ENCODE measurements at places on chromosomes 4 and X.

- DNase-seq = no peak
- no peak overlapping the region for H3K27ac ChIP-seq
- no peaks in the 10 kb centered on the region for H3K4me1 ChIP-seq
- no peak overlapping the region for H3K4me3 ChIP-seq
Observed at GRCh38 chrX:120408168-120408567, 46.3 kb downstream of the ATP1B4 start.

GRCh38 chrX:103918050-103918449 lies 44.4 kb upstream of the TMSB15B start:
- H3K4me3 ChIP-seq = peak overlapping the region; percentile 91
- no peaks in the 10 kb centered on the region for H3K27me3 ChIP-seq
- peak overlapping the region; percentile 96 for H3K27ac ChIP-seq

GRCh38 chrX:133335027-133335426 lies 80.3 kb downstream of the GPC4 start:
- no peaks in the 10 kb centered on the region for H3K36me3 ChIP-seq
- H3K27ac ChIP-seq = no peak overlapping the region
- DNase-seq = peak; percentile 20
- no peaks in the 10 kb centered on the region for H3K4me1 ChIP-seq
- no peak overlapping the region for H3K4me3 ChIP-seq

- H3K4me3 ChIP-seq = no peak overlapping the region
- no peak overlapping the region for H3K27ac ChIP-seq
- no peaks in the 10 kb centered on the region for H3K36me3 ChIP-seq
- no peak for DNase-seq
- H3K27me3 ChIP-seq = no peaks in the 10 kb centered on the region
- H3K4me1 ChIP-seq = no peaks in the 10 kb centered on the region
Observed at GRCh38 chr4:104063341-104063740, 343.6 kb upstream of the TACR3 start.

DNA sequence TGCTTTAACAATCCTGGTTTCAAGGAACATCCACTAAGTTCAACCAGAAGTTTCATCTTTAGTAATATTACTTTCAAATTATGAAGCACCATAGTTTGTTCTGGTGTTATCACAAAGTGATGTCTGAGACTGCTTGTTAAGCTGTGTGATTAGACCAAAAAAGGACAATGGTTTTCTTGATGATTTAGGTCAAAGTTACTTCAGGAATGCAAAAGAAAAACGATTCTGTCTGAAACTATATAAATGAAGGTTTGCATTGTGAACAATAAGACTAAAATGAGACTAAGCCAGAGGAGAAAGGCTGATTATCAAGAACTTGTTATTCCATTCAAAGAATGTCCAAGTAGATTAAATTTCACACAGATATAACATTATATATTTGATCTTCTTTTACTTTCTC lies 122.4 kb upstream of the ETNPPL start:
- peaks cover 4% of the 10 kb centered on the region for H3K4me1 ChIP-seq
- H3K4me3 ChIP-seq = no peak overlapping the region
- H3K36me3 ChIP-seq = no peaks in the 10 kb centered on the region
- H3K27ac ChIP-seq = no peak overlapping the region
- no peaks in the 10 kb centered on the region for H3K27me3 ChIP-seq
- no peak for DNase-seq

- peaks cover 3% of the 10 kb centered on the region for H3K4me1 ChIP-seq
- H3K27me3 ChIP-seq = no peaks in the 10 kb centered on the region
- H3K27ac ChIP-seq = no peak overlapping the region
- no peak overlapping the region for H3K4me3 ChIP-seq
Observed at GRCh38 chr4:96519291-96519690, 679.4 kb downstream of the PDHA2 start.

GRCh38 chr4:7677086-7677485 lies 242.4 kb upstream of the PSAPL1 start:
- no peaks in the 10 kb centered on the region for H3K4me1 ChIP-seq
- H3K27ac ChIP-seq = no peak overlapping the region
- DNase-seq = no peak
- H3K27me3 ChIP-seq = peaks cover 2% of the 10 kb centered on the region

GRCh38 chr4:123120473-123120872 lies 198.1 kb upstream of the NUDT6 start:
- H3K36me3 ChIP-seq = peaks cover 10% of the 10 kb centered on the region
- H3K27ac ChIP-seq = no peak overlapping the region
- H3K4me3 ChIP-seq = no peak overlapping the region
- no peaks in the 10 kb centered on the region for H3K4me1 ChIP-seq

DNA sequence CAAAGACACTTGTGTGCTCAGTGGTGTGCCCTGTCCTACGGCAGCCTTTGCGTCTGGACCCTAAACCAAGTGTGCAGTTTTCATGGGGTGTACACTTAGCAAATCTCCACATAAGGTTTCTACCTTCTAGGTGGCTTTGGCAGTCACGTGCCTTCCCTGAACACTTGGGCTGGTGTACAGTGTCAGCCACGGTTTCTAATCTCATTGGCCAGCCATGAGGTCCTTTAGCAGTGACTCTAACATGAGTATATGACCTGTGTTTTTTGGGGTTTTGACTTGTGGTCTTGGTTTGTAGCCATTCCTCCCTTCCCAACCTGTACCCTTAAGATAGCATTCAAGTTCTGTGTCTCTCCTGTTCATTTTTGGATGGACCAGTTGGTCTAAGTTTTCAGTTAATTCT lies 76.3 kb downstream of the PTTG2 start:
- DNase-seq = no peak
- H3K4me3 ChIP-seq = no peak overlapping the region
- H3K27ac ChIP-seq = no peak overlapping the region
- no peaks in the 10 kb centered on the region for H3K4me1 ChIP-seq

DNA sequence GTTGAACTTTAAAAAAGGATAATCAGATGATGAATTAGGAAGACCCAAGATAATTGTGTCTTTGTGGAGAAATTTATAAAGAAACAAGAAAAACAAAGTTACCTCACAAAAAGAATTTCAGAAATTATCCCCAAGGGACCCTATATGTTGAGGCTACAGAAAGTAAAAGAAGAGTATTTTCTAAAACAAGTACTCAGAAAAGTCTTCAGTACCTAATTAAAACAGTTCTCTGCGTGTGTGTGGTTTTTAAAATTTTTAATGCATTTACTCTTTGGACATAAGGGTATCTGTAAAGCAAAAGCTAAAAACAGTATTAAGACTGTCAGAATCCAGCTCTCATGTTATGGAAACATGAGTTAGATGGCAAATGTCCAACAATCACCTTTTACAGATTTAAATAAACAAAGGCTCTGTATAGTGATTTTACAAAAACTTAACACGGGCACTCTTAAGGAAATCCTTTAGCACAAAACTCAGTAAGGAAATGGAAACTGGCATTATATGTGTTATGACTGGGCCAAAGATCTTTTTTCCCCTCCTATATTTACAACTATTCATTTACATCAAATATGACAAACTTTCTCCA lies 187.5 kb downstream of the NSUN7 start:
- no peaks in the 10 kb centered on the region for H3K36me3 ChIP-seq
- H3K4me1 ChIP-seq = no peaks in the 10 kb centered on the region
- no peak for DNase-seq
- no peak overlapping the region for H3K27ac ChIP-seq
- H3K4me3 ChIP-seq = no peak overlapping the region

GRCh38 chr4:133347409-133347808 lies 198.3 kb downstream of the PCDH10 start:
- no peaks in the 10 kb centered on the region for H3K36me3 ChIP-seq
- H3K27me3 ChIP-seq = no peaks in the 10 kb centered on the region
- no peak overlapping the region for H3K27ac ChIP-seq
- no peaks in the 10 kb centered on the region for H3K4me1 ChIP-seq
- no peak for DNase-seq
- H3K4me3 ChIP-seq = no peak overlapping the region

- DNase-seq = no peak
- no peaks in the 10 kb centered on the region for H3K27me3 ChIP-seq
- no peak overlapping the region for H3K4me3 ChIP-seq
- no peak overlapping the region for H3K27ac ChIP-seq
Observed at GRCh38 chr4:181822005-181822375, 421.2 kb upstream of the TENM3 start.

DNA sequence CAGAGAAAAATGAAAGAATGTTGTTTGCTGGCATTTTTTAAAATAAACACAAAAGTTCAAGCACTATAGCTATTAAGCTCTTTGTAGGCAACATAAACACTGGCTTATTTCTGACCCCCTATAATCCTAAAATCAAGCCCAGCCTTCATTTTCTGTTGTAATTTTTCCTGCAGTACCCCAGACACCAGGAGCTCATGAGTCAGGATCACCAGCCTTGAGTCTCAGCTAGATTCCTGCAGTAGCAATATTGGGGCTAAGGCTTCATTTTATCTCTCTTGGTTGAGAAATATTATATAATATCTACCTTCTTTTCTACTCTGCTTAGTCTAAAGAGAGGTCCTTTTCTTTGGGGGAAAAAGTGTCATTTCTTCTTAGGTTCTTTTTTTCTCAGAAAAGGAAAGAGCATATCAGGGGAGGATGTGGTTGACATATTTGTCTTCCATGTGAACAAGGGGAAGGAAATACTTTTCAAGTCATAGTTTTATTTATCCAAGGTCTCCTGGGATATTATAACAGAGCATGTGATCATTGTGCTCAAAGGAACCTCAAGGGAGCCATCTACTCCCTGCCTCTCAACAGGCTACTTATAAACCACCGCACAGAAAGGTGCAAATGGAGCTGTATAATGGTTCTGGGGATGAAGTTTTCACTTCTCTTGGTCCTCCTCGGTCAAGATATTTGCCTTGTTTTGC lies 678.3 kb upstream of the NR3C2 start:
- H3K4me1 ChIP-seq = no peaks in the 10 kb centered on the region
- no peaks in the 10 kb centered on the region for H3K27me3 ChIP-seq
- H3K36me3 ChIP-seq = no peaks in the 10 kb centered on the region
- H3K27ac ChIP-seq = no peak overlapping the region

DNA sequence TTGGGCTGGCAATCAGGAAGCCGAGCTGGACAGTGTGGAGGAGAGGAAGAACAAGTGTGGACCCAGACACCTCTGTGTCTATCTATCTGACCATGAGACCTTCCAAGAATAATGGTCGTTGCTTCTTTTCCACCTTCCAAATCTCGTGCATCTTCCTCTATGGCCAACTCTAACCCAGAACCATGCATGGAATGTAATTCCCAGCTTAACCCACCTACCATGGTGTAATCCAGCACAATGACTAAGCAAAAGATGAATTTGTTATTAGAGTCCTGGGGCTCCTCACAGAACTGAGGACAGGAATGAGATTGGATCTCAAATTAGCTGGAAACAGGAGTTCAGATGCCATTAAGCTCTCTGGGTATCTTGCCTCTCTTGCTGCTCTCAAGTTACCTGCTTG lies 17.4 kb upstream of the TMEM184C start:
- H3K27me3 ChIP-seq = peaks cover 3% of the 10 kb centered on the region
- no peak overlapping the region for H3K4me3 ChIP-seq
- DNase-seq = no peak
- no peak overlapping the region for H3K27ac ChIP-seq
- H3K4me1 ChIP-seq = no peaks in the 10 kb centered on the region
- H3K36me3 ChIP-seq = no peaks in the 10 kb centered on the region

Data from activated CD8-positive, alpha-beta T cell treated with anti-CD3 and anti-CD28 coated beads, Interleukin-2, amount 10 ng/mL, durations not matched to agents 7 days and 5 days (primary cell).